ENCODE measurements at places on chromosomes 11 and 22. TPM values are rescaled to one million over a fixed set of nuclear protein-coding genes. Genes with fewer than 3 reads are reported as not detected.

Gene SPI1
- total RNA-seq, result not detected

Gene OR8G1
- total RNA-seq, result not detected

Gene OR51I1
- total RNA-seq, result 0.63 TPM

Gene BIK
- total RNA-seq, result 8.0 TPM

Gene PHOX2A
- total RNA-seq, result not detected

Gene OR8A1
- not detected for total RNA-seq

Gene OR6T1
- not detected for total RNA-seq

Gene GPR83
- 0.03 TPM for total RNA-seq

Gene ADM2
- 1.1 TPM for total RNA-seq

Gene WBP2NL
- total RNA-seq, result 0.19 TPM

Gene MMP27
- not detected for total RNA-seq

Gene CHEK1
- total RNA-seq, result 25.0 TPM

Gene KRTAP5-10
- 0.53 TPM for total RNA-seq

Gene C11orf91
- not detected for total RNA-seq

Gene DEUP1
- total RNA-seq, result not detected

Gene MMP8
- 31.6 TPM for total RNA-seq

Gene MOV10L1
- not detected for total RNA-seq

Gene MS4A12
- not detected for total RNA-seq

Gene MRPL23
- 172 TPM for total RNA-seq

Gene MRGPRE
- total RNA-seq, result not detected

Data from SK-MEL-5 (cell line).